ENCODE measurements at places on chromosomes 2 and 18. TPM values are rescaled to one million over a fixed set of nuclear protein-coding genes. Genes with fewer than 3 reads are reported as not detected.

The EDAR gene
- 0.14 TPM for total RNA-seq

The REV1 gene
- total RNA-seq = 48.4 TPM

The TLX2 gene
- 0.88 TPM for total RNA-seq

The TRAPPC12 gene
- 116 TPM for total RNA-seq

The ALMS1 gene
- total RNA-seq = 22.4 TPM

The THSD7B gene
- not detected for total RNA-seq

The LYG2 gene
- not detected for total RNA-seq

The PER2 gene
- total RNA-seq = 13.7 TPM

The DNAJC5G gene
- not detected for total RNA-seq

The IL36B gene
- not detected for total RNA-seq

The ABCG8 gene
- not detected for total RNA-seq

The SLC14A1 gene
- total RNA-seq = 3.5 TPM

Data from activated naive CD8-positive, alpha-beta T cell treated with anti-CD3 and anti-CD28 coated beads, Interleukin-2, amount 10 ng/mL, durations not matched to agents 7 days and 5 days (primary cell).